Stimulated activated CD8-positive, alpha-beta memory T cell treated with anti-CD3 and anti-CD28 coated beads, Interleukin-2, amount 100 ng/mL, for 48 hours (primary cell): ENCODE measurements at places on chromosomes 5 and 9.

DNA sequence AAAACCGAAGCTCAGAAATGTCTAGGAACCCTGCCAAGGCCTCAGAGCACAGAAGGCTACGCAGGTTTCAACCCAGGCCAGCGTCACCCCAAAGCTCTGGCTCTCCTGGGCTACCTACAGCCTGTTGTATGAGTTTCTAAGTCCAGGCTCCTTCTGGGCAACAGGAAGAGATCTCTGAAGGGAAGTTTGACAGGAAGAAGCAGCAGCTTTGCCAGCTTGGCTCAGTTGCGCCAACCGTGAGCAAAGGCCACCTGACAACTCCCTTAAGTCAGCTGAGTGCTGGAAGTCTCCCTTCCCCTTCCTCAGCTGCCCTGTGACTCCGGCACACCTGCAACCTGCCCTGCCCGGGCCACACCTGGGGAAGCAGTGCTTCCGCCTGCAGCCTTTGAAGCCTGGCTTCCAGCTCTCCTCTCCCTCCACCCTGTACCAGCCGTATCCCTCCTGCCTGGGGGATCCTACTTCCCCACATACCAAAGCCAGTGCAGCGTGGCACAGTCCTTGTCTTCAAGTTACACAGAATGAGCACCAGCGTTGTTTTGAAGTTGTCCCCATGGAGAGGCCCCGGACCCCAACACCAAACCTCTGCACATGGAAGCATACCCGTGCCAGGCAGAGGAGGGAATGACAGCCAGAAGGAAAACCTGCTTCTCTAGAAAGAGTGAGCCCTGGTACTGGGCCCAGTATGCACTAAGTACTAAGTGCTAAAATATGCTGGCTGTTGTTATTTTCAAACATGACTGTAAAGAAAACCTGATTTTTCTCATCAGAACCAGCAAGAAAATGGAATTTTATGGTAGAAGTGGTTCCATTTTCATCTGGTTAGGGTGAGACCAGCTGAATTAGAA, 36.5 kb downstream of the SHB start:
- DNase-seq, result no peak

DNA sequence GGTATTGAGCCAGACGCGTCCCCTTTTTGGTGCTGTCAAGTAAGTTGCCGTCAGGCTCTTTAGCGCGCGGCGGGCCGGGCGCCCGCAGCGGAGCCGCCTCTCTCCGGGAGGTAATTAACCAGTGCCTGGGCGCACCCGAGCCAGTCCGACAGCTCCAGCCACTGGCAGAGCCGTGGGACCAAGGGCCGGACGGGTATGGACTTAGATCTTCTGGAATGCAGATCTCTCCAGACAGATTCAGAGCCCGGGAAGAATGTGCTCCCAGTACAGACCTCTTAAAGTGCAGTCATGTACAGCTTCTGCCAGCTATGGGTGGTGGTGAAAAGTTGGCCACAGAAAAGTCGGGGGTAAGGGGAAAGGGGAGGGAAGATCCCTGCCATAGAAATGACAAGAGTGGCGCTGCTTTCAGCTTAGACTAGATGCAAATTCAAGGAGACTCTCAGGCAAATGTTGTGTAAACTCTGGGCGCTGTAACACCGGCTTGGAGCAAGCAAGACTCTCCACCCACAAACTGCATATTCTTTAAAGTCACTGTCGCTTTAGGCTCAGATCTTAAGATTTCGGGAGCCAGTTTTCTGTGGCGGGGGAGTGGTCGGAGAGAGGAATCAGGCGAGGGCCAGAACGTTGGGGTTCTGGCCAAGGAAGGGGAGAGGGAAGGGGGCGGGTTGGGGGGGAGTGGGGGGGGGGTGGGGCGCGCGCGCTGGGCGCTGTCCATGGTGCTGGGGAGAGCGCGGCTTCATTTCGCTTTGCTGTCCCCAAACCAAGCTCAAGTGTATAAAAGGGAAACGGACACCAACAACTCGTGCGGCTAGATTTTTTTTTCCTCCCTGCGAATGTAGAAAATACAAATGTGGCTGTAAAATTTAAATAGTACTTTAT, 29.2 kb downstream of the NR2F1 start:
- no peak for DNase-seq

- no peak for DNase-seq
Observed at GRCh38 chr5:80756292-80756691, 101.5 kb upstream of the DHFR start.

DNA sequence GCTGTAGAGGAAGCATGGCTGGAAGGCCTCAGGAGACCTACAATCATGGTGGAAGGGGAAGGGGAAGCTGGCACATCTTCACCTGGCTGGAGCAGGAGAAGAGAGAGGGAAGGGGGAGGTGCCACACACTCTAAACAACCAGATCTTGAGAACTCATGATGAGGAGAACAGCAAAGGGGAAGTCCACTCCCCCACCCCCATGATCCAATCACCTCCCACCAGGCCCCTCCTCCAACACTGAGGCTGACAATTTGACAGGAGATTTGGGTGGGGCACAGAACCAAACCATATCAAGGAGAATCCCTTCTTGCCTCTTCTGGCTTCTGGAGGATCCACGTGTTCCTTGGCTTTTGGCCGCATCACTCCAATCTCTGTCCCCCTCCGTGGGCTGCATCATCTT, 13.1 kb upstream of the CMBL start:
- no peak for DNase-seq

DNA sequence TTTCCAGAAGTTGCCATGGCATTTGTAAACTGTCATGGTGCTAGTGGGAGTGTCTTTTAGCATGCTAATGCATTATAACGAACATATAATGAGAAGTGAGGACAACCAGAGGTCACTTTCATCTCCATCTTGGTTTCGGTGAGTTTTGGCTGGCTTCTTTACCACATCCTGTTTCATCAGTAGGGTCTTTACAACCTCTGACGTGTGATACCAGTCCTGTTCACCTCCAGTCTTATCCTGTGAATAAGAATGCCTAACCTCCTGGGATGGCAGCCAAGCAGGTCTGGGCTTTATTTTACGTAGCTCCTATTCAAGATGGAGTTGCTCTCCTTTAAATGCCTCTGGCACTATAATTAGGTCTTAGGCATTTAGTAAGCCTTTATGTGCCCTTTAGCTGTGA, 20.4 kb upstream of the RFK start:
- no peak for DNase-seq

DNA sequence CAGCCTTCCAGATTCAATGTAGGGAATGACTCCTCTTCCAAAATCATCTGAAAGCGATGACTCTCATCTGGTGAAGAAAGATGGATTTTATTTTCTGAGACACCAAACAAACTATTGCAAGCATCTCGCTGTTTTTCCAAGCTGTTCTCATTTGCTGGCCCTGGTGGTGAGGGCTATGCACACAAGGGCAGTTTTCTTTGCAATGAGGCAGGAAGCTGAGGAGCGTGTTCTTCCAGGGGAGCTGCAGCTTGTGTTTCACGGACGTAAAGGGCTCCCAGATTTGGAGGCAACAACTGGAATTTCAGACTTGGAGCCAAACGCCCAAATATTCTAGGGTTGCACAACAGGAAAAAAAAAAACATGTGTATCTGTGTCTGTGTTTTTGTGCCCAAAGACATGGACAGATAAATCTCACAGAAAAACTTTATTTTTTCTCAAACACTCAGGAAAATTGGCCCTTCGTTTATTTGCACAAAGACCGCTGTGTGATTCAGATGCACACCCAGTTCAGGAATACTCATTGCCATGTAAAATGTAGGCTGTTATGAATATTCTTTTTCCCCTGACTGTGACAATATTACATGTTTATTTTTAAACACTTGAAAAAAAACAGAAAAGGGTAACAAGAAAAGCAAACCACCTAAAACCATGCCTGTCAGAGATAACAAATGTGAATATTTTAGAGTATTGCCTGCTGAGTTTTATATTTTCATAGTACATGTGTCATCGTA, 151.3 kb downstream of the GAS1 start:
- DNase-seq, result no peak

- no peak for DNase-seq
Observed at GRCh38 chr9:120729791-120730241, 15.5 kb upstream of the MEGF9 start.

DNA sequence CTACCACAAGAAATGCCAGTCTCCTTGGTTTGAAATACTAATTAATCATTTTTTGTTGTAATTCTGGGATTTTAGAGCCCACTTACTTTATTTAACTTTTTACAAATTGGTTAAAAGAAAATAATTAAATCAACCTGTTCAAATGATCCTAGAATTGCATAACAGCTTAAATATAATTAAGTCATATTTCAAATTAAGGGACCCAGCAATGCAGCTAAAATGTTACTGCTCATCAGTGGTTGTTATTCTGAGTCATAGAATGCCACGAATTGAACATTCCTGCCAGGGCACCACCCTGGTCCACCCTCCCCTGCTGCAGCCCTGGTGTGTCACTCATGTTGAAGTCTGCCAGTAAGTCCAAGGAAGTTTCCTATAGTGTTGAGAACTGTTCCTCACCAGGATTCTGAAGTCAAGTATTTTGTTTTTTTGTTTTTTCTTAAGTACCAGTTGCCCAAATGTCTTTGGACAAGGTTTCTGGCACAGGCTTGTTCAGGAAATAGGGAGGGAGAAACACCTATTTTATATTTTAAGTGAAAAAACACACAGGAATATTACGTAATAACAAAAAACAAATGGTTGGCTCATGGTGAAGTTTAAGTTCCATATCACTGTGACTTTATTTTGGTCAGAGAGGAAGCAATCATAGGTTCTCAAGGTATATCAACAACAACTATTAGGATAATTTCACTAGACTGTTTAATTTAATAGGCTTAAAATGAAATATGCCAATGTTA, 4.3 kb upstream of the ITGA1 start:
- no peak for DNase-seq

DNA sequence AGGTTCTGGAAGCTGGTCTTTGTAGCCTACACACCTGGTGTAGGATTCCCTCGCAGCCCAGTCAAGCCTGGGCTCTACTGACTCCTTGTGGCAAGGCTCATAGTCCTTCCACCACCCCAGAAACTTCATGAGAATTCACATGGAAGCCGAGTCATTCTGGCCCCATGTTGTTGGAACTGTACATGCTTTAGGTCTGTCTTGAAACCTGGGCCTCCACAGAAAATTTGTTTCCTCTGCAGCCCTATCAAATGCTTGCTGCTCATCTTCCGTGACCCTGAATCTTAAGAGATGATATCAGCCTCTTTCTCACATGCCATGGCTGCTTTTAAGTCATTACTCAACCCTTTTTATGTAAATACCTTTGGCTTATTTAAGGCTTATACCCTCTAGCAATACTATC, 113.4 kb upstream of the GRHPR start:
- no peak for DNase-seq

DNA sequence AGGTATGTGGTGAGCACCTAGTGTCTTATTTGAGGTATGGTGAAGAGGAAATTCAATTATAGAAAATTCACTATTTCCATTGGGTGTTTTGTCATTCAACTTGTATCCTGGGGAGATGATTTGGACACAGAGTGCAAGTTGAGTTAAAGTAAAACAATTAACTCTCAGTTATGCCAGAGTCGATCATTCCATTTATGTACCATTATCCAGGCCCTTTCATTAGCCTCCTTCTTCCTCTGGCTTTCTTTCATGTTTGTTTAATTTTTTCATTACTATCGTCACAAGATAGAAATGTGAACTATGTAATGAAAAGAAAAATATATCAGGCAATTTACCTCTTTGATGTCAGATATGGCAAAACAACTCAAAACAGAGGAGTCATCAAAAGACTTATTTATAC, 1347.2 kb upstream of the NUDT12 start:
- DNase-seq, result no peak

GRCh38 chr5:154112255-154112654, 73.5 kb downstream of the MFAP3 start:
- no peak for DNase-seq

DNA sequence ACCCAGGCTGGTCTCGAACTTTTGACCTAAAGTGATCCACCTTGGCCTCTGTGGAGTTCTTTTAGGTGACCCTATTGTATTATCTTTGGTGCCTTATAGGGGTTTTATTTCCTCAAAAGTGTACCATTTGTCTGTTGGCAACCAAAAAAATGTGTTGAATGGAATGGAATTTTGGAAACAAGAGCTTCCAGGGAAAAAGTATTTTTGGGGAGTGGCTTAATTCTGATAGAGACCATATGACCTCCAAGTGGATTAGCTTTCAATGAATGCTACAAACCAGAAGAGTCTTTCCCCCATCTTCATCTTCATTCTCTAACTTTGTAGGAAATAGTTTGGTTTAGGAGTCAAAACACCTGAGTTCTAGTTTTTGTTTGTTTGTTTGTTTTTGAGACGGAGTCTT, 3.4 kb upstream of the OGN start:
- no peak for DNase-seq

DNA sequence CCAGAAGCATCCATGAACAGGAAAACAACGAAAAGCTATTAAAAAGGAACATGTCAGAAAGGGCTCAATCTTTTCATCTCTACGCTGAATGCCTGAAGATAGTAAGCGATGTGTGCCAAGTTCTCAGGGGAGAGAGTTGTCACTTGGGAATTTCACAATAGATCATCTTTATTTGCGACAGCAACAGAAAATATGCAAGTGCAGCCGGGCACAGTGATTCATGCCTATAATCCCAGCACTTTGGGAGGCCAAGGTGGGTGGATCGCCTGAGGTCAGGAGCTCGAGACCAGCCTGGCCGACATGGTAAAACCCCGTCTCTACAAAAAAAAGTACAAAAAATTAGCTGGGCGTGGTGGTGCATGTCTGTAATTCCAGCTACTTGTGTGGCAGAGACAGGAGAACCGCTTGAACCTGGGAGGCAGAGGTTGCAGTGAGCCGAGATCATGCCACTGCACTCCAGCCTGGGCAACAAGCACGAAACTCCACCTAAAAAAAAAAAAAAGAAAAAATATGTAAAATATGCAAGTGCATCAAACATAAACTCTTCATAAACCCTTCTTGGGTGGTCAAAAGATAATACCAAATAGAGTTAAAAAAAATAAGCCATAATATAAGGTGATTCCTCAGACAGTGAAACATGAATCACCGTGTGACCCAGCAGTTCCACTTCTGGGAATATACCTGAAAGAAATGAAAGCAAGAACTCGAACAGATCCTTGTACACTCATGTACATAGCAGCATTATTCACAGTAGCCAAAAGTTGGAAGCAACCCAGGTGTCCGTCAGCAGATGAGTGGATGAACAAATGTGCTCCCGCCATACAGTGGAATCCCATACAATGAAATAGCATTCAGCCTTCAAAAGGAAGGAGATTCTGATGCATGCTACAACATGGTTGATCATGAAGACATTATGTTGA, 16.2 kb downstream of the SFXN1 start:
- DNase-seq, result no peak

GRCh38 chr9:122206118-122207046, 22.4 kb downstream of the LHX6 start:
- DNase-seq, result no peak

- DNase-seq, result no peak
Observed at GRCh38 chr5:111744455-111744854, 12.5 kb downstream of the NREP start.

GRCh38 chr9:28127101-28127500, 553.8 kb upstream of the C9orf72 start:
- DNase-seq, result no peak

DNA sequence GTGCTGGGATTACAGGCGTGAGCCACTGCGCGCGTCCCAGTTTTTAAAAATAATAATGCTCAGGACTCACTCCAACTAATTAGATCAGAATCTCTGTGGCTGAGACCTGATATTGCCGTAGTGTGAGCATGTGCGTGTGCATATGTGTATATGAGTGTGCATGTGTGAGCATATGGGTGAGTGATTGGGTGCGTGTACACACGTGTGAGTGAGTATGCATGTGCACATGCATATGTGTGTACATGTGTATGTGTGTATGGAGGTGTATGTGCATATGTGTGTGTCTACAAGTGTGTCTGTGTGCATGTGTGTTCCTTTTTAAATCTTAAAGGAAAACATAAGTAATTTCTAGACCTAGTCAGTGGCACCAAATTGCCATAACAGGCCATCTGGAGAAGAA, 54.8 kb upstream of the CKS2 start:
- no peak for DNase-seq

- DNase-seq, result no peak
Observed at GRCh38 chr5:117667105-117667504, 1092.5 kb upstream of the SEMA6A start.
